ENCODE measurements at places on chromosomes 7 and 10.
A peak's percentile ranks its signal among the peaks of the same experiment; 100 is the strongest.

DNA sequence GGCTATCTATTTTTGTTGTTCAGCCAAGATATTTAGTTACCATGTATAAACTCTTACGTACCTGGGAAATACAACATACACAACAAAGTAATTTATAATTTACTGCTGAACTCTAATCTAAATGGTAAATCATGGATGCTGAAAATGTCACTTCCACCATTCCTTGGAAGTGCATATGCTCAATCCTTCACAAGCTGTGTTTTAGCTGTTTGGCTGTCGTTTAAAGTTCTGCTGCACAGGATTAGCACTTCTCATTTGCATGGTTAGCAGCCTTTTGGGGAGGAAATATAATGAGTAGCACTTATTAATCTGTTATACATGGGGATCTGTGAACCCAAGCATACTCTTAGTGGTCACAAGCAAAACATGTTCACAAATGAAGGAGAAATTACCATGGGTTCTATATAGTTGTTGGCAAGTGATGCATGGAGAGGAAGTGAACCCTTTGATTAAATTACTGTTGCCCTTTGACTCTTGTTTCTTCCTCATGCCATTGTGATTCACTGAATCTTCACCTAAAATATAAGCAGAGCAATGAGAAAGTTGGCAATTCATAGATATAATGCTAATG, 18.5 kb downstream of the PIK3CG start:
- DNase-seq = no peak

- DNase-seq = no peak
Measured at GRCh38 chr10:117921421-117921820, 125.3 kb downstream of the RAB11FIP2 start.

GRCh38 chr7:111476586-111477293, 85.6 kb downstream of the IMMP2L start:
- no peak for DNase-seq

DNA sequence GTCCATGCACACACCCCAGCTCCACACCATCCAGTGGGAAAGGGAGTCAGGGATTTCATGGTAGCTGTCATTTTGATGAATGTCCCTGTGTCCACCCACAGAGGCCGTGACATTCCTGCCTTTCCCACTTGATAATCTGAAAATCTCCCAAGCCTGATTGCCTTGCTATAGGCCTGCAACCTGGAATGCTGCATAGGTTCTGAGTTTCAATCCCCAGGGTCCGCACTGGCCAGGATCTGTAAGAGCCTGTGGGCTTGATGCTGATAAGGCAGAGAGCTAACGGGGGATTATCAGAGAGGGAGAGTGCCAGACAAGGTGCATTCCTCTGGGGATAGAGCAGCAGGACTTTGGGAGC, 57.5 kb downstream of the RBM20 start:
- no peak for DNase-seq

DNA sequence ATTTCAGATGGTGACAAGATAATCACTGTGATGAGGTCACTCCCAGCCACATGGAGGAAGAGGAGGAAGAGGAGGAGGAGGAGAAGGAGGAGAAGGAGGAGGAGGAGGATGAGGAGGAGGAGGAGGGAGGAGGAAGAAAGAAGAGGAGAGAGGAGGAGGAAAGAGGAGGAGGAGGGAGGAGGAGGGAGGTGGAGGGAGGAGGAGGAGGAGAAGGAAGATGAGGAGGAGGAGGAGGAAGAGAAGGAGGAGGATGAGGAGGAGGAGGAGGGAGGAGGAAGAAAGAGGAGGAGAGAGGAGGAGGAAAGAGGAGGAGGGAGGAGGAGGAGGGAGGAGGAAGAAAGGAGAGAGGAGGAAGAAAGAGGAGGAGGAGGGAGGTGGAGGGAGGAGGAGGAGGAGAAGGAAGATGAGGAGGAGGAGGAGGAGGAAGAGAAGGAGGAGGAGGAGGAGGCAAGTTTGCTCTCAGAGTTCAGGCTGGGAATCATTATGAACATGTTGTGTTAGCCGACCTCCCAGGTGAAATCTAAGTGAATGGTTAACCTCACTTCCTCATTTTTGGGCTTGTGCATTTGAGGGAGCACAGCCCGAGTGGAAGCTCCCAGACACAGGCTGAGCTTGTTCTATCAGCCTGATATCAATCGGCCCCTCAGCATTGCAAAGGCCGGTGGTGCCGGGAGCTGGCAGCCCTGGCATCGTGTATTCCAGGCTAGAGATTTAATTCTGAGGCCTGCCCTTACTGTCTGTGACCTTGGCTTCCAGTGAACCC, 236.2 kb upstream of the PITRM1 start:
- no peak for DNase-seq

GRCh38 chr10:127600479-127600878, 51.4 kb downstream of the NPS start:
- DNase-seq = no peak

DNA sequence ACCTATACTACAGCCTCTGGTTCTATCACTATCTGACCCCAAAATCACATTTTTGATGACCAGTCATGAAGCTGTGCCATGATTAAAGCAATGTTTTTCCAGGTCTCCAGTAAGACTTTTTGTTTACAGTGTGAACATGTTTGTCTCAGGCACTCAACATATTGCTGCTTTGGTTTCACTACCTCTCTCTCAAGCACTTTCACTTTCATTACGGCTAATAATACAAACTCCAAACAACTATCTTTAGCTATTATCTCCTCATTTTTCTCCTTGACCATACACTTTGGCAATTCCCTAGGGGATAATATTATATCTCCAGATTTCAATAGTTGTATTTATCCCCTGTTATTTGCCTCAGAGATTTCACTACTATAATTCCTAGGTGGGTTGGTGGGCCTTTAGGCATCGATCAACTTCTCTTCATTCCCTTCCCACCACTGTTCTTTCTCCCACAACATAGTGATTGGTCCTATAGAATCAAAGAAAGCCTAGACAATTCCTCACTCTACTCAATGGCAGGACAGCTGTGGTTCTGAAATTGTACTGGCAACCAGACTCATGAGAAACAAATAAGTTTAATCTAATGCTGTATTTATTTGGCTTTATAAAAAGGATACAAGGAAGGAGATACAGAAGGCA, 261.4 kb upstream of the ZWINT start:
- DNase-seq = peak; percentile 47

GRCh38 chr10:124059551-124059950, 33.8 kb downstream of the CHST15 start:
- DNase-seq = no peak

DNA sequence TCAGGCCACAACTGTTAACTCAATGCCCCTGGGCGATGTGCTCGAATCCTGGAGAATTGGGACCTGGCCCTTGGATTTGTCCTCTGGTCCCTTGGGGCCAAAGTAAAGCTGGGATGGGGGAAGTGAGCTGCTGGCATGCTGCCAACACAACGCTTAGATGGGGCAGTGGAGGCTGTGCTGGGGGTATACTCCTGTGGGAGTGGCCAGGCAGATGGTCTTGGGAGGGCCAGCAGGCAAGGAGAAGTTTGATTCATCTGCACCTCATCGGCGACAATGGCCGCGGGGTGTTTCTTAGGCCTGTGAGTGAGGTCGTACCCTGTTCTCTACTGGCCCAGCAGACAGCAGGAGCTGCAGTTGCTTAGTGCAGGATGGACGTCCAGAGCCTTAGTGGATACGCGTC, 139.0 kb upstream of the MTPN start:
- DNase-seq = no peak

GRCh38 chr7:135980665-135981180, 3.6 kb upstream of the MTPN start:
- peak; percentile 97 for DNase-seq

DNA sequence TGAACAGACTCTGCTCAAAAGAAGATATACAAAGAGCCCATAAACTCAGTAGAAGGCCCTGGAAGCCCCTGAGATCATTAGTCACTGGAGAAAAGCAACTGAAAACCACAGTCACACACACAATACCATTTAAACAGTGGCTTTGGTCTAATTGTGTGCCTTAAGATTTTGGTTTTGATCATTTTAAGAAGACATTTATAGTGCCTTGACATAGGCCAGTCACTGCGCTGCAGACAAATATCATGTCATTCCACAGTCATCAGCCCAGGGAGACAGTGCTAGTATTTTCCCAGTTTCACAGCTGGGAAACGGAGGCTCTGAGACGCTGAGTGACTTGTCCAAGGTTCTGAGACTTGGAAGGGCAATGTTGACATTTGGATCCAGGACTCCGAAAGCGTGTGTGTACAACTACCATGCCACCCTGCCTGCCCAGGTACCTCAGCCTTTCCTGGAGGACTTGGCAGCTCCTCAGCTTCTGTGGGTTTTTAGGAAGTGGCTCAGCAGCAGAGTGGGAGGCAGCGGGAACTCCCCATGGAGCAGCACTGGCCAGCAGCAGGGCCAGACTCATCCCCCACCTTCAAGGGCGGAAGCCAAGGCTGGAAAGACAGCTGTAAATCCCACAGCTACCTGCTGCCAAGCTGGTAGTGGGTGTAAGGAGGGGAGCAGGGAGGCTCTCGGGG, 173.9 kb downstream of the WDR11 start:
- no peak for DNase-seq

- no peak for DNase-seq
Measured at GRCh38 chr10:62723375-62723774, 81.1 kb upstream of the ADO start.

GRCh38 chr7:370775-371118, 80.8 kb downstream of the FOXL3 start:
- no peak for DNase-seq

GRCh38 chr10:76572021-76572420, 1065.6 kb downstream of the KCNMA1 start:
- no peak for DNase-seq

- no peak for DNase-seq
Measured at GRCh38 chr10:126955934-126956711, 50.9 kb downstream of the DOCK1 start.

GRCh38 chr7:149241696-149242095, 2.2 kb downstream of the ZNF212 start:
- no peak for DNase-seq

- no peak for DNase-seq
Measured at GRCh38 chr10:116653885-116654284, 33.1 kb downstream of the PNLIPRP2 start.

DNA sequence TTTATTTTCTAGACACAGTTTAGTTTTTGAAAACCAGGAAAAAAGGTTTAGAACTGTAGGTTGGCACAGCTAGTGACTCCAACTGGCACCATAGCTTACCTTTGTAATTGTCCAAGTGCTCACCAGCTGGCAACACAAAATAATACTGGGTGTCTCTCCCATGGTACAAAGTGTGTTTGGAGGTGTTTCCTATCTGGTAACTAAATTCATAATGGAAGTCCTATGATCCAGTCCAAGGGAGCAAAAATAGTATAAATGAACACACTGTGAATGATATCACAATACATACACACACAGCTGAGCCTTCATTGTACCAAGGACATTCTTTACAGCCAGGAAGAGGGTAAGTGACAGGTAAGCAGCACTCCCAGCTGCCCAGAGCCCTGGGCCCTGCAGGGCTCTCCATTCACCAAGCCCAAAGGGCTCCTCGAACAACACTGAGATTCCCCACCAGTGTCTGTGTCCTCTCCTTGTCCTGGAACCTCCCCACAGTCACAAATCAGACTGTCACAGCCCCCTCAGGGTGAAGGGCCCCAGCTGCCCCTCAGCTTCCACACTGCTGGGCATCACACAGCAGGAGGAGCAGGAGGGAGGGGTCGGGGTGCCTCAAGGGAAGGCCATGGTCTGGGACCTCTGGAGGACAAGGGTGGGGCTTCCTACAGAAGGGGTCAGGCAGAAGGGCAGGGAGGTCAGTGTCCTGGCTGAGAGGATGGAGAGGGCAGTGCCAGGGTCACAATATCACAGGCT, 72.1 kb downstream of the PKD1L1 start:
- no peak for DNase-seq

DNA sequence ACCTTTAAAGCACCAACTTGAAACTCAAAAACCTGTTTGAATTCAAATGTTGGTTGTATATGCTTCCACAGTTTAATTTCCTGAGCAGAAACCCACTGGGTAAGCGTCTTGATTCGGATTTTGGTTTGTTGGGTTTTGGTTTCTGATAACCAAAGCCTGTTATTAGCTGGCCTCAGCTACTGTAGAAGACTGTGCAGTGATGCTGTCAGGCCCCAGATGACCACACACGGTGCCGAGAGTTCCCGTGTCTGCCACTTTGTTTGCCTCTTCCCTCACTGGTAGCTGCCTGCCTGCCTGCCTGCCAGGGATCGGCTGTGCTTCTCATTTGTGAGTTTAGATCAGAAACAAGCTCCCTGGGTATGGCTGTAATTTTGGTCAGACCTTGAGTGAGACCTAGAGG, 5.6 kb downstream of the MDH2 start:
- DNase-seq = no peak

DNA sequence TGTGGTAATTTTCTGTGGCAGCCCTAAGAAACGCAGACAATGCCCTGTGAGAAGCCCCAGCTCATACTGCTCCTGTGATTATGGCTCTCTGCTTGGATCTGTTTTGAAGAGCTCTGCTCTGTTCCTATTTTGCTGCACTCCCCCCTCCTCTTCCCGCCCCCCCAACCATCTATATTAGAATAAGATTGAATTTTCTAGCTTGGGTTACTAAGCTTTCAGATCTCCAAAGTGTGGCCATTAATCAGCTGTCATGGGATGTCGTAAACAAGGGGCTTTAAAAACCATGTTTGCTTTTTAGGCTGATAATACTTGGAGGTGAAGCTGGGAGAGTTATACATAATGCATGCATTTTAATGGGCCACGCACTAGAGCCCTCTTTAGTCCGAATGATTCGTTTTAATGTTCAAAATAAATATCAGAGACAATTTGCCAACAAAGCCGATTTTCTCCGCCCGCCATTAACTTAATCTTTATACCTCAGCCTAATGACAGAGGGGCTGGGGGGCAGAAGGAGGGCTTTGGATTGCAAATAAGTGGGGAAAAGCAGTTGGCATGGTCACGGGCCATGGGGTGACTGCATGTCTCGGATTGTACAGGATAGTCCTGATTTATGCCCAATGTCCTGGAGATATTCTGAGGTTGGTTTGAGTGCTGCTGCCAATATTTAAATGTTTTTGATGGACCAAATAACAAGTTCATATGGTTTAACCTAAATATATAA, 165.5 kb downstream of the RPS24 start:
- DNase-seq = no peak

GRCh38 chr10:101775273-101776160, at the start of gene FGF8:
Gene FGF8 (minus strand): TSS chr10:101776114. CDS start chr10:101775900, 214 bp downstream.
- DNase-seq = no peak

GRCh38 chr10:19719284-19719683, 96.9 kb upstream of the PLXDC2 start:
- DNase-seq = no peak

DNA sequence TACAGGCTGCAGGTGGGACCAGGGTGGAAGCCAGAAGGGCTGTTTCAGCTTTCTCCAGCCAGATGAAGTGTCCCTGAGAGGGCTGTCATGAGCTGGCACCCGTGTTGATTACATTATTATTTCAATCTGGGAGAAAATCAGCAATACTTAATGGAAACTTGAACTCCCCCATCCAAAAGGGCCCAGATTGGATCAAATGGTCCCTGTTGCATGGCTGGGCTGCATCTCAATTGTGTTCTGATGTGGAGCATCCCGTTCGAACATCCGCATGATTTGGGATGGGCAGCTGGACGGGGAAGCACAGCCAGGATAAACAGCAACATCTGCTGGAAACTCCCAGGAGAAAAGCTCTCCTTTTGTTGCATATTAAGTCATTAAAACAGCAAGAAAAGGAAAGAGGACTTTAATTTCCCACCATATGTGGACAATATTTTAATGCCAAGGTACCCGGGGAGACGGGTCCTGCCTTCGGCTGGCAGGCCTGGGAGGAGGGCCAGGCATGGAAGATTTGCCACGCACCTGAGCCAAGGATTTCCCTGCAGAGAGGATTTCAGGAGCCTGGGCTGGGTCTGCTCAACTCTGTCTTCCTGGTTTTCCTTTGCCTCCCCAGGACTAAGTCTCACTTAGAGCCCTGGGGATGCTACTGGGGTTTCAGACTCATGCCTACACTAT, 52.4 kb downstream of the NPTX2 start:
- DNase-seq = no peak

All from MM.1S (cell line).